ENCODE measurements at places on chromosomes 3 and 15.

GRCh38 chr3:46656778-46657556 is 36.5 kb downstream of the ALS2CL start:
- DNase-seq: no peak

DNA sequence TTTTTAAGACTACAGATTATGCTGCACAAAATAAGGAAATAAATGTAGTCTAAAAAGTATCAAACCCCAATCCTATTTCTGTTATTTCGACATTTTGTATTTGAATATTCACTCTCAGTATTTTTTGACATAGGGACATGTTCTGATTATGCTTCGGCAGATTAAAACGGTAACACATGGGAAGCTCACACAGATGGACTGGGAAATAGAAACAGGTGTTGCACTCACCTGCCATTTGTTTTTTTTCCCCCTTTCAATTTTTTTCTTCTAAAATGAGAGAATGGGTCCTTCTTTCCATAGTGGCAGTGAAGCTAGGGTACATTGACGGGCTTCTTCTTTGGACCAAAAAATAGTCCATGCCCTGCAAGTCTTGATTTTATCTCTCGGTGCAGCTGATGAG is 163.1 kb downstream of the MYRIP start:
- DNase-seq: no peak

DNA sequence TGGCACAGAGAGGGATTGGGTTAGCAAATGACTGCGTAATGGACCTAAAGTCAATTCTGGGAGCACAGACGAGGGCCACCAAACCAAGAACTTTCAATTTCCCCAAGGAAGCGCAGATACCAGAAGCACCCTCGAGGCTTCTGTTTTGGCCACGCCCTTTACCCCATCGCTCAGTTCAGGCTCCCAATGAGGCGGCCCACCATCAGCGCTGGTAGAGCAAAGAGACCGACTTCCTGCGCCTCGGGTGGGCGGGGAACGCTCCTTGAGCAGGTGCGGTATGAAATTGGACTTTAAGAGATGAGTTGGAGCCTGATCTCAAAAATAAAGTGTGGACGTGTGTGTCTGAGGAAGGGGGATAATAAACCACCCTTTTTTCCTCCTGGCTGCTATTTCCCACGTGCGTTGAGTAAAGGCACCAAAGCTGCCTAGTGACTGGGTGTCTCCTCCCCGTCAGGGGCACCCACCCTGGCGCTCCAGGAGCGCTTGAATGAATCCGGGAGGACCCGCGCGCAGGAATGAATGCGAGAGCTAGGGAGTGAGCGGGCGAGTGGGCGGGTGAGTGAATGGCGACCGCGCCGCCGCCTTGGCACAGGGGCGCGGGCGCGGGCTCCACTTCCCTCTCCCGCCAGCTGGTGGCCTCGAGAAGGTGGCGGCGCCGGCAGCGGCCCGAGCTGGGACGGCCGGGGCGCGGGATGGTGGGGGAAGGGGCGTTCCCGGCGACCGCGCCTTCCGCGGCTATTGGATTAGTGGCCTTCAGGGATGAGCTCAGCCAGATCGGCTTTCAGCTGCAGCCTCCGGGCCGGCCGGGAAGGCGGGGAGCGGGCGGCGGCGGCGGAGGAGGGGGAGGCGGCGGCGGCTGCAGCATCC is at the start of gene SPSB4:
Gene SPSB4, plus strand, starts transcription at position 772 of the 867 bp plus-strand sequence. CDS start 14,758 bp downstream, outside the sequence.
- no peak for DNase-seq

- no peak for DNase-seq
Observed at GRCh38 chr3:16319307-16319706, 54.3 kb downstream of the OXNAD1 start.
